Activated effector memory CD4-positive, alpha-beta T cell treated with Interleukin-2 at 50 U/mL for 16 hours (primary cell): ENCODE measurements at places on chromosomes 6 and 20.

GRCh38 chr6:113610377-113610988 is 246.7 kb upstream of the MARCKS start:
- DNase-seq: no peak

DNA sequence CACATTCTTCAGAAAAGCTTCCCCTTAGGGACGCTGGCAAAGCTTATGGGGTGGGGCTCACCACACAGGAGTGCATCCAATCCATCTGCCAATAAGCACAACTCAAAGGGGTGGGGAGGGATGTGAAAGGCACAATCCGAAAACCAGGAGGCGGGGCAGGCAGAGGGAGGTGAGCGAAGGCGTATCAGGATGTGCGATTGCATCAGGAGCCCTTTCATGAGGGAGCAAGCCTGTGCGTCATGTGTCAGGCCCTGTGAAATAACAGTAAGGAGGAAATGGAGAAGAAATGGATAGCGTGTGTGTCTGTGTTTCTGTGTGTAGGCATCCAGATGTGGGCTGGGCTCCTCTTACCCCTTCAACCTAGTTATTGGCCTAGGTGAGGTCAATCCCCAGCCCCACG is 382.4 kb upstream of the CDH4 start:
- DNase-seq: no peak

DNA sequence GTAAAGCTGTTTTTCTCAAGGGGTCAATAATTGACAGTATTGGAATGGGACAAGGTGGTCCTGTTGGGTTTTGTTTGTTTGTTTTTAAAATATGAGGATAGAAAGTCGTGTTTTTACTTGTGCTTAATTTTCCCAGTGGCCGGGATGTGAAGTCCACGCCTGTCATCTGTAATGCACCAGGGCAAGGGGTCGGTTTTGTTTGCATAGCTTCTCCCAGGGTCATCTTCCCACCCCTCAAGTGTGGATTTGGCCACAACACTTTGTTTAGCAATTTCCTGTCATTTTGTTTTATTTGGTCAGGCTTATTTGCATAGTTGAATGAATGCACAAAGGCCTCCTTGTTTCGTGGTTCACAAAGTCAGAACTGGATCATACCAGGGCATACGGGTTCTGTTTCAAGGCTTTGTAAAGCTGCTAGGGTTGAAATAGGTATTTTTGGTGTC is 29.8 kb downstream of the SYNJ2 start:
- no peak for DNase-seq

GRCh38 chr6:134021396-134022122 is 30.9 kb downstream of the SLC2A12 start:
- no peak for DNase-seq

DNA sequence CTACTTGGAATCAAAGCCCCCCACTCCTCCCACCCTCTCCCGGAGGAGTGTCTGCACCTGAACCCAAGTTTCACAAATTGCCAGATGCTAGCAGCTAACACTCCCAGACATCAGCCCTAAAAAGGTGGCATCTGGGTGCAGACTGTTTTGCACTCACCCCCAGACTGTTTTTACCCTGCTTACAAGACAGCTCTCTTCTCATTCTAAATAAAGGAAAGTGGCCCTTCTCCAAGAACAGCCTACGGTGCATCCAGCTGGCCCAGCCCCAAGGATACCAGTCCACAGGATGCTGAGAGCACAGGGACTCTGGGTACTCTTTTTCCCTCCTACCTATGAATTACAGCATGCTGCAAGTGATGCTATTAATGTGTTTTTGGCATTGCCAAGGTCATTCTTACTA is 842.0 kb upstream of the FLRT3 start:
- DNase-seq: no peak

GRCh38 chr6:5854899-5855298 is 151.8 kb downstream of the NRN1 start:
- no peak for DNase-seq
